ENCODE measurements at places on chromosomes 16 and 17.

- no peak for DNase-seq
These were observed 264.4 kb upstream of the MON1B start for GRCh38 chr16:76926595-76926994.

GRCh38 chr16:69848637-69849545 lies 86.8 kb downstream of the WWP2 start:
- DNase-seq, result peak; percentile 79

DNA sequence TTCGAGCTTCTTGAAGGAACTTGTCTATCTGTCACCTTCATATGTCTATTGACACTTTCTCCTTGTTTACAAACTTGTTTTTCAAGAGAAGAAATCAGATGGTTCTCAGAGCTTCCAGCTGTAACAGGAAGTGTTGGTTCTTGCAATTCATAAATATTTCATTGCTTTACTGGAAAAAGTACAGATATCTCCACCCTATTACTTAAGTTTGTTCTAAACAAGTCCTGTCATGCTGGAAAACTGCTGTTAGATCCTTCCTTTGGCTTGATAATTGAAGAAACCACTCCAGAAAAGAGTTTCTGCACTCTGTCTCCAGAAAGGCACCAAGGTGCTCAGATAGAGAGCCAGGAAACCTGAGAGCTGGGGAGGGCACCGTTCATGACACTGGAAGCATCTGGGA lies 181.6 kb downstream of the DNAH9 start:
- no peak for DNase-seq

DNA sequence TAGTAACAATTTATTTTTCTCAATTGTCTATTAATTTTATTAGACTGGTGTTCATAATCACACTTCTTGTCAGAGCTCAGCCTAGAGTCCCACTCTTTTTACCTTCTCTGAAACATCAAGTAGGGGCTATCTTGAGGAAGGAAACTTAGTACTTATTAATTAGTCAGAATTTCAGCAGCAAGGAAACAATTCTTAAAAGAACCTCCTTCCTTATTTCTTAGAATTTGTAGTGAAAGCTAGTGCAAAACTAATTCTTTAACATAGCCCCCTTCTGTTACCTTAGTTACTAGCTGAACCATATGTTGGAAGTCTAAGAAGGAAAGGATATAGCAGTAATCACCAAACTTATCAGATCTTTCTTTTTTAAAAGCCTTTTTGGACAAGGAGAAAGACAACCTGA lies 35.2 kb downstream of the MAP2K4 start:
- DNase-seq, result no peak

GRCh38 chr17:5429191-5429887 lies 9.4 kb downstream of the RPAIN start:
- DNase-seq, result peak; percentile 30

- DNase-seq, result no peak
These were observed 44.6 kb downstream of the SMIM36 start for GRCh38 chr17:55466671-55467070.

DNA sequence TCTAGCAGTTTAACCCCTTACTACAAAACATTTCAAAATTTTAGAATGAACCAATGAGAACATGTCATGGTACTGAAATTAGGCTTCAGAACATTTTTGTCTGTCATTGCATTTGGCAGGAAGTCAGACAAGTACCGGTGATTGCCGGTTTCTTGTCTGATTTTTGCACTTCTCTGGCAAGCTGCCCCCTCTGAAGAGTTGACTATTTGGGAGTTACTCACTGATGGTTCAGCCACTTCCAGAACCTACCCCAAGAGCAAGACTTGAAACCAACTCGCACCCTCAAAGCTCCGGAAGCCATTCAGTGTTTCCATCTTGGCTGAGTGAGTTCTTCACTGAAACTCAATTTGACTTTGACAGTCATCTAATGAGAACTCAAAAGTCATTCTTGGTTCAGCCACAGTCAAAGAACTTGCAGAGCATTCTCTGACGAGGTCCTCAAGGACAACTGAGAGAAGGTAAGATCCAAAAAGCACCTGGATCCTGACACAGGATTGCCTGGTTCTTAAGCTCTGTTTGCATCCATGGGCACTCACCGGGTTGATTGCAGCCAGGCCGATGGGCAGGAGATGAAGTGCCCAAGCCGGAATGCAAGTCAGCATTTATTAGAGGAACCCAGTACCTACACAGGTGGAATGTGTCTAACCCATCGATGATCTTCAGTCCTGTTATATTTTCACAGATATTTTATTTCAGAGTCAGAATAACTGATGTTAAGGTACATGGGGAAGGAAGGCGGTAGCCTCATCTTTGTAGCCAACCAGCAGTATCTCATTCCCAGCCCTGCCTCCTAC lies 93.6 kb downstream of the USP22 start:
- DNase-seq, result no peak

DNA sequence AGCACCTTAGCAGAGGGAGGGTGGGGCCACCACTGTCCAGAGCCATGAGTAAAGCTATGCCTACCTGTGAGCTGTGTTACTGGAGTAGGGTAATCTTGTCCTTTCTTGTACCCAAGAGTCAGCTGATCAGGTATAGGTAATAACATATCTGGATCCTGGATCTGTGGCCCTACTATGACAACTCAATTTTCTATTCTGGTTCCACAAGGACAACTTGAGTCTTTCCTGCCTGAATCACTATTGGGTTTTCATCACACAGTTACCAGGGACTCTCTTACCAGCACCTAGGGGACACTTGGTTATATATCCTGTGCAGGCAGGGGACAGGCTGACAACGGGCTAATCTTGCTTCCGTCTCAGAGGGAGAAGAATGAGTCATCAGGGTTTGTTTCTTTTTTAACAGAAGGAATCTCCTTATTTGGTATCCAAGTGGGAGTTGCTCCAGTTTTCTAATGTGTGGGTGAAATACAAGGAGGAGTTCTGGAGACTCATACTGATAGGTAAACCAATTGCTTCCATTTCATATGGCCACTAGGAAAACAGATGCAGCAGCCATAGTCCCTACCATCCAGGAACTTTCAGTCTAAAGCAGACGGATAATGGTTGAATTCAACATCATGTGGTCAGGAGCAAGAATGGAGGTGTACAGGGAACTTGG lies 6.8 kb downstream of the ZNF267 start:
- no peak for DNase-seq

DNA sequence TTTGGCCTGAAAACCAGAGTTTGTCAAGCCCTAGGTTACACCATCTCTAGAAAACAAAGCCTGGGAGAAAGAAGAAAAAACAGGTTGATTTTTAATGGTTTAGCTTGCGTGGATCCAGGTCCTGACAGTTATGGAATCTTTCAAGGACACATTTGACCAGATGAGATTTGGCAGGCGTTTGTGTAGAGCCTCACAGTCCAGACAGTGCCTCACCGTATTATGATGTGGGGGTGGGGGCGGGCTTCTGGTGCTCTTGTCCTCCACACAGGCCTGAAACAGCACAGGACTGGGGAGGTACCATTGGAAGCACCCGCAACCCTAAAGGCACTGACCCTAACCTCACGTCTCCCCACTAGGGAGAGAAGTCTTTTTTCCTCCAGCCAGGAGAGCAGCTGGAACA lies 19.6 kb downstream of the MVP start:
- DNase-seq, result no peak

GRCh38 chr17:26782153-26782552 lies 511.8 kb upstream of the WSB1 start:
- DNase-seq, result no peak

All from AG09319 (cell line).